Calu3 (cell line): ENCODE measurements at places on chromosomes 5 and 9. TPM values are rescaled to one million over a fixed set of nuclear protein-coding genes. Genes with fewer than 3 reads are reported as not detected.

DNA sequence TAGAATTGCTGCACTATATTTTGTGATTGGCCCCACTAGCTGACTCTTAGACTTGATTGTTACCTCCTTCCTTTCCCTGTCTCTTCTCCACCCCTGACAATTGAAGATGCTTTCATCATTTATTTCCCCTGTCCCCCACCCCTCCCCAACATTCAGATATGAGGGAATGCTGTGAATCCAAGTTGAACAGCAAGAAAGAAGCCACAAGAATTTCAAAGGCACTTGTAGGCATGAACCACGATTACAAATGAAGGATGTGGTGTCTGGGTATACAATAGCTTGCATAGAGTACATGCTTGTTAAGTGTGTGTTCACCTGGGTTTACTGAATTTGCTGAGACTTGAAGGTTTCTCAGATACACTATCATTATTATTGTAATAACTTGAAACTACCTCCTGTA, 78.3 kb upstream of the TRIO start:
- no peak for DNase-seq

EIF4E1B gene
- total RNA-seq = not detected in 2 replicates

DNA sequence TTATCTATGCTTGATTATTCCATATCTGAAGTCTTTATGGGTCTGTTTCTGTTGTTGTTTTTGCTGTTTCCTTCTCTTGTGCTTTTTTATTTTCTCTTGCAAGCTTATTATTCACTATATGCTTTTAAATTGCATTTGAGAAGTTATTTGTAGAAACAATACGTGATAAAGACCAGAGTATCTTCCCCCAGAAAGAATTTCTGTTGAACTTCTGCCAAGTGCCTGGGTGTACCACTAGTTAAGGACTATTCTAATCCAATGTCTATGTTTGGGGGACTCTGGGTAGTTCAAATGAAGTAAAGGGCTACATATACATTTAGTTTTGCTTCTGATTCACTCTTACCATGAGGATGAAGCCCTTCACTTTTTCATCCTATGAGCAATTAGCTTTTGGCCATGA, 54.3 kb downstream of the SLF1 start:
- DNase-seq = no peak

GRCh38 chr5:82285206-82285605, 7.1 kb upstream of the RPS23 start:
- DNase-seq = no peak

GRCh38 chr5:2696156-2696807, 55.2 kb downstream of the IRX2 start:
- DNase-seq = no peak

DNA sequence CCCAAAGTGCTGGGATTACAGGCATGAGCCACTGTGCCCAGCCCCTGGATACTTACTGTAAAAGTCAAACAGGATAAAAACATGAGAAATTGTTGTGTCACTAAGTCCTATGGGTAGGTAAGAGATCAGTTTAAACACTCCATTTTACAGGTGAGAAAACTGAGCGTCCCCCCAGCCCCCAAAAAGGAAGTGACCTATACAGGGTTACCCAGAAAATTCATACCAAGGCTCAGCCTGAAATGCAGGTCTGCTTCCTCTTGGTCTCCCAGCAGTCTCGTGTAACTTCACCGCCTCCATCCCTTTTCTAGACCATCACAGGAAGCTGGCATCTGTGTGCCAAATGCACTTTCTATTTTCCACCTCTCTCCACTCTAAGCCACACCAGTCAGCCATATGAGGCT, 57.2 kb downstream of the TMOD1 start:
- no peak for DNase-seq

NNT gene
- total RNA-seq = 61.7 and 72.4 TPM in 2 replicates

DNA sequence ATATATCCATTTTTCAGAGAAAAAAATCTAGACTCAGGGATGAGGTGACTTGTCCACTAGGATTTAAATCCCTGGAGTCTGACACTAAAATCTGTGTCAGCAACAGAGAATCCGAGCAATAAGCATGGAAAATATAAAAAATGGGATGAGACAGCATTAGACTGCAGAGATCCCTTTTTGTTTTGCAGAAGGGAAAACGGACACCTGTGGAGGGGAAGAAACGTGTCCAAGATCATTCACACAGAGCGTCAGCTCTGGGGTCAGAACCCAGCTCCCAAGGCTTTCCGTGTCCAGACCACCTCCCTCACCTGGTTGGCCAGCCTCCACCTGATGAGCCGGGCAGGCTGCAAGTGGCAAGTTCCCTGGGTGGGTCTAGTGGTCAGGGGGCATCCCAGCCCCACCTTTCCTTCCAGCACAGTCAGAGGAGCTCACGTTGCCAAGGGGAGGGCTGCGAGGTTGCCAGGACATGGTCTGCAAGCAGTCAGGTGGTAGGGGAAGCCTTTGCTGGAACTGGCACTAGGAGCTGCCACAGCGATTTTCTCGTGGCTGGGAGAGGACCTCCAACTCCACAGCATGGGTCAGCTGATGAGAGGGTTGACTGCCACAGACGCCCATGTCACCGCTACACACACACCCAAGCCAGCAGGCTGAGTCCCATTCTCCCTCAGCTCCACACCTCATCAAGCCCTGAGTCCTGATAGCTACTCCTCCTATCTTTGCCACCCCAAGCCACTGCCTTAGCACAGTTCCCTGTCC, 65.9 kb upstream of the CPLX2 start:
- no peak for DNase-seq

DNA sequence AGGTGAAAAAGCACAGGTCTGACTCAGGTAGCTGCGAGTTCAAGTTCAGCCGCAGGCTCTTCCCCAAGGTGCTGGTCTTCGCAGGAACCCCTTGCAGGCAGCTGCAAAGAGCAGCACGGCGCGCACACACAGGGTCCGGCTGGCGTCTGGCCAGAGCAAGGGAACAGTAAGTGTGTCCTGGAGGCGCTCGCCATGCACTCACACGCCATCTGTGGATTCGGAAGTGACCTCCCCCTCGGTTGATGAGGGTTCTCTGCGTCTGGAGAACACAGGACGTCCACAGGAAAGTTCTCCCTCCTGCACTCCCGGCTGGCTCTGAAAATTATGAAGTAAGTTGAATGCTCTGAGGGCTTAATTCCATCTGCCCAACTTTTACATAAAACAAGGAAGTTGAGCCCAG, 14.0 kb upstream of the EGFL7 start:
- no peak for DNase-seq

- DNase-seq = no peak
Observed at GRCh38 chr9:110579034-110579861, at the start of gene SVEP1. SVEP1 (minus strand) TSS chr9:110579741; CDS start chr9:110579543, 198 bp downstream.

DNA sequence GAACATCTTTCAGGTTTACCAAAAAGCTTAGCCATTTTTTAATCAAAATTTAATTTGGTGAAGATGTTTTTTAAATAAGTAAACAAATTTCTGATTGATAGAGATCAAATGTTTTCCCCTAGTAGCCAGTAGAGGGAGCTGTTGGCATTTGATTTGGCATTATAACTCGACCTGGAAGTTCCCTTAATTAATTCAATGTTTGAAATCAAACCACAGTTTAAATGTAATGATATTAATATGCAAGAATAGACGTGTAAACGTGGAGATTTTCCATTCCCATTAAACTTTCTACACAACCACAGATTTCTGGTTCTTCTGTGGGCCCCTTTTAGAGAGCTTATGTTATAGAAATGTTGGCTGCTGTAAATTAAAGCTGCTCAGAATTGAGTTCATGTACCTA, 148.1 kb upstream of the MPDZ start:
- DNase-seq = no peak

- DNase-seq = no peak
Observed at GRCh38 chr9:90285946-90286345, 356.7 kb downstream of the DIRAS2 start.

GRCh38 chr9:130960522-130961378, 21.7 kb upstream of the FIBCD1 start:
- DNase-seq = no peak

NRARP gene
- 32.6 and 32.9 TPM in 2 replicates for total RNA-seq

FXN gene
- 11.9 and 12.9 TPM in 2 replicates for total RNA-seq

SGCD gene
- not detected in 2 replicates for total RNA-seq

CCDC152 gene
- total RNA-seq = 15.7 and 16.3 TPM in 2 replicates

GRCh38 chr9:70924380-70924779, 197.0 kb downstream of the TRPM3 start:
- no peak for DNase-seq

PAPPA gene
- total RNA-seq = not detected in 2 replicates

- no peak for DNase-seq
Observed at GRCh38 chr5:181242031-181242451, 1.7 kb downstream of the RACK1 start.
